Skin of body (tissue), 3 donors: ENCODE measurements at places on chromosomes 1 and 21.
A peak's percentile ranks its signal among the peaks of the same experiment; 100 is the strongest.

GRCh38 chr1:201715351-201715750, 113.6 kb upstream of the IPO9 start:
- DNase-seq: no peak

DNA sequence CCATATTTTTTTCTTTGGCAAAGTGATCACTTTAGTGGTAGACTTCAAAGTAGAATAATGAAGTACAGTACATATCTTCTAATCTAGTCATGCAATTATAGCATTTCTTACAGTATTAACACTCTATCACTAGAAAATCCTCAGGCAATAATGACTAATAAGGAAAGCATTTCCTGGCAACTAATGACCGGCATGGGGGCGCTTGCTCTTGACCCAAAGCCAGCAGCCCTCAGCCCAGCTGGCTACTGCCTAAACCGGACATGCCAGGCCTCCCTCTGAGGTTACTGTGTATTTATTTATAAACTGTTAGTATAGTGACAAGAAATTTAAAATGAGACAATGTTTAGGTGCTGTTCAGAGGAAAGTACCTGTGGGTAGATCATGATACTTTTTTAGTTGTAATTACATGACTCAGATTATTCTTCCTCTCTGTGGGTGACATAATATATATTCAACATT, 633.8 kb downstream of the PTPRC start:
- peak; percentile 18 for DNase-seq

DNA sequence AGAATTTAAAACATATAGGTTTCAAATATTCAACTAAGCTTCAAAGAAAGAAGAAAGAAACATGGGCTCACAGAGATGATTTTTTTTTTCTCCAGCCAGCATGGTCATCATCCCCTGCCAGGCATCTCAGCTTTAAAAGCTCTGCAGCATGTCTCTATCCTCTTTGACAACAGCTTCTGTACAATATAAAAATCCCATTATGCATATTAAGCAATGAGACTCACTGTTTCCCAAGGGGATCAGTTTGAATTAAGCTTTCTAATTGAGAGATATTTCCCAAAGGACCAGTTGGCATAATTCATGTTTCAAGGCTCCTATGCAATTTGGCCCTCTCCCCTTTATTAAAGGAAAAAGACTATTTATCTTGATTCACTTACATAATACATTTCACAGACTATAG, 220.3 kb downstream of the GRIK1 start:
- DNase-seq: no peak

GRCh38 chr21:46041183-46041582, 56.7 kb upstream of the COL6A2 start:
- no peak for DNase-seq

DNA sequence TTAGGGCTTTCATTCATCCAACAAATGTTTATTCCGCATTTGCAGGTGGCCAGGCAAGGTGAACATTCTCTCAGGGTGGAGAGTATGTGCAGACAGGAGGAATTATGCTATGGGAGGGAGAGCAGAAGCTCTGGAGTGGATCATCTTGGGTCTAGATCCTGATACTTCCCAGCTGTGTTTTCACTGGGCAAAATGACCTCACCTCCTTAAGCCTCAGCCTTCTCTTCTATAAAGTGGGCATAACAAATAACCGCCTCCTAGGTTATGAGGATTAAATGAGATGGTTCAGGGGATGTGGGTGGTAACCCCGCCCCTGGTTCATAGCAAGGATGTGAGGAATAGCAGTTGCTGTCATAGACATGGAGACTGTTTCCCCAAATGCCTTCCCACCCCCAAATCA, 1.7 kb upstream of the TMEM51 start:
- DNase-seq: no peak
